ENCODE measurements at places on chromosomes 4 and X.

DNA sequence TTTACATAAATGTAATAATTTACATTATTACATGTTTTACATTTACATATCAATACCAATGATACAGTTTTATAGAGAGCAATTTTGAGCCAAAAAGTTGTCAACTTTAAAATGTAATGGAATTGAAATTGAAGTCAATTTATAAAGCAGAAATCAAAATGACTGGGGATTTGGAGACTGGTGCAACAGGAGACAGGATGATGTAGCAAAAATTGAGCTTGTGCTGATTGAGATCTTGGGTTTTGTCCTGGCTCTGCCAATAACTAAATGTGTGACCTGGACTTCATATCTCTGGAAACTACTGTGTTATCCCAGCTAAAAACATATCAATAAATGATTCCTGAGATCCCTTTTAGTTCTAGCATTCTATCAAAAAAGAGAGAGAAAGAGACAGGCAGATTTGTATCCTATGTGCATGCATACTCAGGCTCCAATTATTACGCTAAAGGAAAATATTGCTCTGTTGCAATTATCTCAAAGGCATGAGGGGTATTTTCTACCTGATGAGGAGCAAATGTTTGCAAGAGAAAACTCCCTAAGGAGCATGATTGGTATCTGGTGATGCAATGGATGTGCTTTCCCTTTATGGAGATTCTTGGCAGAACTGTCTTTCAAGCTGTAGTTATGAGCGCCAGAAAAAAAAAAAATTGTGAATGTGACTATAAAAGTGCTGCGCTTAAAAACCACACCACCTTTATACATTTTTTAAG lies 14.7 kb downstream of the EXOC1L start:
- DNase-seq = no peak

DNA sequence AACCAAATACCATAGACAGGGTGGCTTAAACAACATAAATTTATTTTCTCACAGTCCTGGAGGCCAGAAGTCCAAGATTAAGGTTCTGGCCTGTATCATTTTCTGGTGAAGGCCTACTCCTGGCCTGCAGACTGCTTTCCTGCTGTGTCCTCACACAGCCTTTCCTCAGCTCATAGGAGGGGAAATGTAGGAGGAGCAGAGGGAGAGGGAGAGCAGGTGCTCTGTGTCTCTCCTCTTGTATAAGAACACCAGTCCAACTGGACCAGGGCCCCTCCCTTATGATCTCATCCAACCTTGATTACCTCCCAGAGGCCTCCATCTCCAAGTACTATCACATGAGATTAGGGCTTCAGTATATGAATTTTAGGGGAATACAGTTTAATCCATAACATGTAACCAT lies 34.3 kb downstream of the RAPGEF2 start:
- no peak for DNase-seq

DNA sequence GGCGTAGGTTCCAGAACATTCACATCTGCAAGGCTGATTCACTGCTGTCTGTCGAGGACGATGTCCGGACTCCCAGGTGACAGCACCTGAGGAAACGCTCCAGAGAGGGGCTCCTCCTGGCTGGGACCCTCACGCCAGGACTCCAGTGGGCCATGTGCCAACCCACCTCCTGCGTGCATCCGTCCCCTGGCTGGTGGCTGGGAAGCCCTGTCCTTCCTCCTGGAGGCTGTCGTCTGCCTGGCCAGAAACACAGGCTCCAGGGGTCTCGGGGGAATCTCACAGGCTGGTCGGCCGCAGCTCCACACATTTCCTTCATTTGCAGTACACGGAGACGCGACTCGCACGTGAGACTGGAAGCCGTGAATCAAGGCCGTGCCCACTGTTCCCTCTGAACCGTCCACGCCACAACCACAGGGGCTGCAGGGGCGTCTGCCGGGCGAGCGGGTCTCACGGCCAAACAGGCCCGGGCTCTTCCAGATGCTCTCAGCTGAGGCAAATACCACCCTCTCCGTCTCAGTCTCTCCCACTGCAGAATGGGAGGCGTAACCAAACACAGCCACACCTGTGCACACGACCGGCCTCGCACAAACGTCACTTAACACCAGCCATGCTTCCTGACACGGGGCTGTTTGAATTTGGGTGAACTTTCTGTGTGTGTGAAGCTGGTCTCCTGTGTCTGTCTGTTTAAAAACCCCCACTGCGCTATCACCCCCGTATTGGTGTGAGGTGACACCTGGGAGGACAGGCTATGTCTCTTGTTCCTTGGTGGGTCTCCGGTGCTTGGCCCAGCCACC lies 38.7 kb upstream of the MXD4 start:
- no peak for DNase-seq

- DNase-seq = no peak
Measured at GRCh38 chr4:77158487-77158861, 1.5 kb downstream of the CCNG2 start.

DNA sequence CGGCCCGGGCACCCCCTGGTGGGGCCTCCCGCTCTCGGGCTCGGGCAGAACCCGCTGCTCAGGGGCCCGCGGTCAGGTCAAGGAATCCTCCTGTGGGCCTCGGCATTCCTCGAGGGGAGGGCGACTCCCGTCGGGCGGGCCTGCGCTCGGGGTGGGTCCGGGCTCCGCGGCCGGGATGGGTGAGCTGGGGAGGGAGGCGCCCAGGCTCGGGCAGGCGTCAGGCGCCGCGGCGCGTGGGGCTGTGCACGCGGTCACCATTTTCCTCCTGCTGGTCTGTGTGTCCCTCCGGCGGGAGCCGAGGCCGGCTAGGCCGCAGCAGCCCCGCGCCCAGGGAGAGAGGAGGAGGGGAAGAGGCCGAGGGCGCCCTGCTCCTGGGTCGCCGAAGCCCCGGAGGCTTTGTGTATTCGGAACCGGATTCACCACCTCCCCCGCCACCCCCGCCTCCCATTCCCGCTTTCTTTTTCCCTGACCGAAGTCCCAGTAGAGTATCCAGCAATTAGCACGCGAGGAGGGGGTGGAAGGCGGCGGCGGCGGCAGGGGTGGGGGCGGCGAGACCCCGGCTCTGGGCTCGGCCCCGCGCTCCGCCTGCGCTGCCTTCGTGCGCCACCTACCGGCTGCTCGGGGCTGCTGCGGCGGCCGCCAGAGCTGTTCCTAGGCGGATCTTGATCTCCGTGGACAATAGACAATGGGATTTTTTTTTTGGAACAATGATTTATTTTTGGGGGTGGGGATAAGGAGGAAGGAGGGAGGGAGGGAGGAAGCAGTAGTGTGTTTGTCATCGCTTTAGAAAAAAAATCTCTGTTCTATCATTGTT lies 99.0 kb upstream of the MAML3 start:
- peak; percentile 50 for DNase-seq

- DNase-seq = no peak
Measured at GRCh38 chrX:15170927-15171326, 99.0 kb downstream of the ASB9 start.

DNA sequence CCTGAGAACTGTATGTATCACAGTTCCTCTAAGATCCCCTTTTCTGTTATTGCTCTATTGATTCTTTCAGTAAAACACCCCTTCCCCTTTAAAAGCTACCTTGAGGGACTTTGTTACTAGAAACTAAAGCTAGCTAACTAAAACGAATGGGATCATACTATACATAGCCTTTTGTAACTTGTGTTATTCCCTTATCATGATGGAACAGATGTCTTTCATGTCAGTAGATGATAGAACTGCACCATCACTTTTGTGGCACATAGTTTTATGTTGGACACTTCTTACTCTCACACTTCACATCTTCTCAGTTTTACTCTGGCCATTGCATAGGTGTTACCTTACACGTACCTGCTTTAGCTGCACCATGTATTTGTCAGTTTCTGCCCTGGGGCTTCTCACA lies 46.6 kb upstream of the PGRMC2 start:
- DNase-seq = no peak

- no peak for DNase-seq
Measured at GRCh38 chrX:72461766-72462165, 110.9 kb downstream of the HDAC8 start.

DNA sequence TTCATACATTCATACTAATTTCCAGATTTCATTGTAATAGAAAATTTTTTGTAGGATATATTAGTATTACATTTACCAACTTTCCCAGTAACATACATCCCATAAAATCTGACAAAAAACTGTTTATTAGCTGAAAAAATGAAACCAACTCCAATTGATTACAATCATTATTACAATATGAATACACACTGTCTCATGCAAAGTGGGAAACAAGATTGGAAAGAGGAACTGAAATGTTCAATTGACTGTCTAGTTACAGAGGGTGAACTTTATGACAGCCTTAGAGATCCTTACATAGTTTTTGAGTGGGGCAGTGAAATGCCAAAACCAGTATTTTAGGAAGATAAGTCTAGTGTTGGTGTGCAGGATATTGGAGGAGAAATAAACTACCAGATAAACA lies 2.3 kb upstream of the AMBN start:
- DNase-seq = no peak

- no peak for DNase-seq
Measured at GRCh38 chrX:47272013-47272408, 39.2 kb downstream of the USP11 start.
